AG10803 (cell line): ENCODE measurements at places on chromosomes 7 and 10.
A peak's percentile ranks its signal among the peaks of the same experiment; 100 is the strongest.

DNA sequence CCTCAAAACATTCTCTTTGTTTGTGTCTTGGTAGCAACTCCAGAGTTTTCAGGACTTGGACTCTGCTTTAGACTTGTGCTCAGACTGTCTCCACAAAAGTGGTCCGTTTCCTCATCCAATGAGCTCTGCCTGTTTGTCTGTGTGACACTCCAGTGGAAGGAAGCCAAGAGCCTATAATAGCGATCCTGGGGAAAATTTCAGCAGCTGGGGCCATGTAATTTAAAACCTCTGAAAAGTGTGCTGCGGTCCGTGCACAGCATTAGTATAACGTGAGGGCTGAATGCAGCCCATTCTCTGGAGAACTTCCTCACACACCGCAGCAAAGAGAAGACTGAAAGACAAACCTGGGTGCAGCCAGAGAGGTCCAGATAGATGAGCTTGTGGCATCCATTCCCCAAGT, at the start of gene LRRC17:
Gene LRRC17, plus strand, starts transcription at position 259 of the 400 bp plus-strand sequence. CDS start 20,914 bp downstream, outside the sequence.
- peak; percentile 55 for DNase-seq

- DNase-seq = no peak
These were observed 37.9 kb upstream of the DNAJB12 start for GRCh38 chr10:72392571-72392970.

GRCh38 chr7:130865408-130866236, 131.6 kb upstream of the KLF14 start:
- DNase-seq = no peak

- DNase-seq = no peak
These were observed 19.4 kb downstream of the KAZALD1 start for GRCh38 chr10:101080933-101081931.

GRCh38 chr10:108039821-108040584, 875.5 kb upstream of the SORCS1 start:
- no peak for DNase-seq

DNA sequence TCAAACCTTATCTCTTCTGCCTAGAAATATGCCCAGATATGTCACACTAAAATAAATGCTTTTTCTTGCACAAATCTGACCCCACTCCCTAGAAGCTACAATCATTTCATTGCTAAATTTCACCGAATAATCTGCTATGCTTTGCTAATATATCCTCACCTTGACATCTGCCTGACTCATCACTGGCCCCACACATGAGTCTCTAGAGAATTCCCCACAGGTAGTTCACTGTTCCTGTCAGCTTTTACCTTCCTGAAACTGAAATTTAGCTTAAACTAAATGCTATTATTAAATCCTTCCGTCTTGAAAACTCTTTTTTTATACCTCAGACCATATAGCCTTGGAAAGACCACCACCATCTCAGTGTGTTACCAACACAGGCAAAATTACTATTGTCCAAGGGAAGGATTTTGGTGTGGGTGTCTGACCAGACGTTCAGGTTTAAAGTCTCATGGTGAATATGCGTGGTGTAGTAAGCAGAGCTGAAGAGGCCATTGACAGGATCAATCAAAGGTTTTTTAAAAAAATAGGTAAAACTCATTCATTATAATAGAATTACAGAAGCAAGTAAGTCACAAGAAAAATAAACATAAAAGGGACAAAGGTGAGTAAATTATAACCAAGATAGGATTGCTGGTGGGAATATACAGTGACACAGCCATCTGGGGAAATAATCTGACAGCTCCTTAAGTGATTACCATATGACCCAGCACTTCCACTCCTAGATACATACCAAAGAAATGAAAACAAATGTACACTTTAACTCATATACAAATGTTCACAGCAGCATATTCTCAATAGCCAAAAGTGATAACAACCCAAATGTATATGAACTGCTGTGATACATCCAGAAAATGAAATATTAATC, 173.5 kb downstream of the KMT2E start:
- no peak for DNase-seq

DNA sequence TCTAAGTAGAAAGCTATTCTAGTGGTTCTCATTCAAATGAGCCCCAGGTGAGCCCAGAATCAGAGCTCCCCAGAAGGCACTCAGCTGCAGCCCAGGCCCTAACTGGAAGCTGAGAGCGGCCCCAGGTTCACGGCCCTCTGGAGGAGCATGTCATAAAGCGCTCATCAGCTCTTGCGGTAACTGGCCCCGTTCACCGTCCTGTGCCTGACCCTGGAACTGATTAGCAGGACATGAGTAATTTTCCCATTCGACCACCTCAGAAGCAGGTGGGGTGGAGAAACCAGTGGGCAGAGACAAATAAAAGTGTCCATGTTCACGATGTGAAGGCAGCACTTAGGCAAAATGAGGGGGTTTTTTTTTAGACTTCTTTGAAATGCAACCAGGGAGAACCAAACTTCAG, 136.1 kb upstream of the LYZL2 start:
- no peak for DNase-seq

GRCh38 chr7:155816996-155817395, 4.7 kb upstream of the SHH start:
- no peak for DNase-seq

- DNase-seq = no peak
These were observed 592.4 kb upstream of the IGFBP3 start for GRCh38 chr7:46513447-46513848.

- no peak for DNase-seq
These were observed 33.0 kb downstream of the TPST1 start for GRCh38 chr7:66237906-66238772.

GRCh38 chr10:103038570-103038969, 120.5 kb downstream of the CNNM2 start:
- DNase-seq = no peak

DNA sequence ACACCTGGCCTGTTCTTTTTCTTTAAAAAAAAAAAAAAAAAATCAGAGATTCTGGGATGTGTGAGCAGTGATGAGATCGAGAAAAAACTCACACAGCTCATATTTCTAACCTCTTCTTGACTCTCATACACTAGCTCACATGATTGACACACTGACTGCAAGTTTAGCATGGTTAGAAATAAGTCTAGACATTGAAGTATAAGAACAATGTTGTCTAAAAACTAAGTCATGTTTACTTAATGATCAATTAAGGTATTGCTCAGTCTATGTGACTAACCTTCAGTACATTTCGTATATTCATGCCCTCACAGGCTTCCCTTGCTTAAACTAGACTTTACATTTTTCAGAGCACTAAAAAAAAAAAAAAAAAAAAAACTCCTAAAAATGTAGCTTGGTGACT, 775.1 kb downstream of the GATA3 start:
- DNase-seq = no peak

- peak; percentile 36 for DNase-seq
These were observed 24.4 kb downstream of the C10orf90 start for GRCh38 chr10:126646110-126646509.

- DNase-seq = no peak
These were observed 163.8 kb downstream of the INHBA start for GRCh38 chr7:41538810-41539724.

GRCh38 chr10:49103761-49104160, 11.6 kb downstream of the VSTM4 start:
- DNase-seq = no peak

DNA sequence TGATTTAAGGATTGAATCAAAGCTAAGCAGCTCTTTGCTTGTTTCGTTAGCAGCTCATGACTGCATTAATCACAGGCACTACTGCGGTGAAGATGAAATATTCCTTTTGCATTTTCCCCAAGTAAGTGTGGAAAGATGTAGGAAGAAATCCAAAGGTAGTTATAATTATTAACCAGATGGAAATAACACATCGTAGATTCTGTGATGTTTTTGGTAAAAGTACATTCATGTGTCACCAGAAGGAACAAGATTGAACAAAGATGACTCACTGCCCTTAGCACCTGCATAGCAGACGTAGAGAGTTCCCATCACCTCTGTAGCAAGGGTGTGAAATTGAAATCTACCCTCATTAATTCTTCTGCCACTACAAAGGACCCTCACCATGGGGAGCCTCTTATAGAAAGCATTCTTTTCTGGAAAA, 37.1 kb downstream of the SMURF1 start:
- peak; percentile 63 for DNase-seq

DNA sequence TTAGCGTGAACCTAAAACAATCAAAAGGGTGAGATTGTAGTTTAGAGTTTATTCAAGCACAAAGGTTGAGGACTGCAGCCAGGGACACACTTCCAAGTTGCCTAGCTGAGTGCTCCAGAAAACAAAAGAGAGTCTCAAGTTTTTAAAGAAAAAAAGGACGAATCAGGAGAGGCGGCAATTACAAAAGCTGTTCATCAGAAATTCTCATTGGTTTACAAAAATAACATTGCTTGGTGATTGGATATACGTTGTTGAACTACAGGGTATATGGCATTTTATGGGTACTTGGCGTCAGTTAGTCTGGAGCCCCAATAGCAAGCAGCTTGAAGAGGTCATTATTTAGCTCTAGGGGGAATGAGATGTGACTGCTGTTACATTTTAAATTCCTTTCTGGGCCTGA, 11.5 kb downstream of the ZNF438 start:
- no peak for DNase-seq

DNA sequence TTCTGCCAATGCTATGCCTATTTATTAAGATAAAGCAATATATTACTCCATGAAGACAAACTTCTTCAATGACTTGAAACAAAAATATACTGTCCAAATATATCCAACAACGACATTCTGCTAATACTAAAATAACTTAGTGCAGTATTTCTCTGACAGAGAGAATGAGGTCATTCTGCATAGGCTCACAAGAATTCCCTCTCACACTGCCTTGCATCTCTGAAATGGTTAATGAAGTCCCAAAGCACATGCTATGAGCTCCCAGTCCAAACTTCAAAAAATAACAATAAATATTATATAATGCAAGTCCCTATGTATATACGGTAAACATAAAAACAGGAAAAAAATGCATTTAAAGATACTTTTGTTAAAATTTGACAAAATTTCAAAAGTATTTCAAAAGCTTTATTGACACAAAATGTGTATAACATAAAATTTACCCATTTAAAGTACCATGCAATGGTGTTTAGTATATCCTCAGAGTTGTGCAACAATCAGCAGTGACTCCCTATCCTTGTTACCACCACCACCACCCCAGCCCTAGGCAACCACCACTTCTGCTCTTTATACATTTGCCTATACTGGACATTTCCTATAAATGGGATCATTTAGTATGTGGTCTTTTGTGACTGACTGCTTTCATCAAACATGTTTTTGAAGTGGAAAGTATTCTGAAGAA, 27.6 kb downstream of the CHCHD3 start:
- DNase-seq = peak; percentile 5

DNA sequence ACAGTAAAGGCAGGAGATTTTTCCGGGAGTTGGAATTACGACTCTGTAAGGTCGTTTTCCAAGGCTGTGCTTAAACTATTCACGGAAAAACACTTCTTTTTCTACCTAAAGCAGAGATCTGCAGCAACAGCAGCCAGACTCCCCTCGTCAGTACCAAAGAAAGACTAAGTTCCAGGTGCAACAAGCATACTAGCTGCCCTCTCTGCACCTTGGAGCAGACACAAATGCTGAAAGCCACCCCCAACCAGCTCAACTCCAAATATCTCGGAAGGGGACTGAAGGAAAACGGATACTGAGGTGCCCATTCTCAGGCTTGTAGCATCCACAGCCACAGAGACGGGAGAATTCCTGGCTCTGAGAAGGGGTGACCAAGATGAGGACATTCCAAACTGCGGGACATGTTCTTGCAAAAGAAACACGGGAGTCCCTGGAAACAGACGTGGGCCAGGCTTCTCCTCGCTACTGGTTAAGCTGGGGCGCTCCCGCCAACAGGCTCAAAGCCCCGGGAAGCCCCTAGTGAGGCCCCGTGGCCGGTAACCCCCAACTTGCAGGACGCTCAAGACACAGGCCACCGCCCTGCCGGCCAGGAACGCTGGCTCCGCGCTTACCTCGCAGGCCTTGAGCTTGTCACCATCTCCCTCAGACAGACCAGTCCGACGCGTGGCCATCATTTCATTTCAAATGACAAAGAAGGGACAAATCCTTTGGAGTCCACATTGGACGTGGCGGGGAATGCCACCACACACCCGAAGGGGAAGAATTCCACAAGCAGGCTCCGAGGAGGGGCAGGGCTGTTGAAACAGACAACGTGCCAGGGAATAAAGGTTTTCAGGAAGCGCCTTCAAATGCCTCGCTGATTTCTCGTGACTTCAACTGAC, 2.2 kb downstream of the ARHGAP21 start:
- peak; percentile 28 for DNase-seq

- peak; percentile 17 for DNase-seq
These were observed 765.6 kb upstream of the GHITM start for GRCh38 chr10:83373671-83374070.

GRCh38 chr7:140656548-140657515, 15.9 kb upstream of the ADCK2 start:
- peak; percentile 69 for DNase-seq

DNA sequence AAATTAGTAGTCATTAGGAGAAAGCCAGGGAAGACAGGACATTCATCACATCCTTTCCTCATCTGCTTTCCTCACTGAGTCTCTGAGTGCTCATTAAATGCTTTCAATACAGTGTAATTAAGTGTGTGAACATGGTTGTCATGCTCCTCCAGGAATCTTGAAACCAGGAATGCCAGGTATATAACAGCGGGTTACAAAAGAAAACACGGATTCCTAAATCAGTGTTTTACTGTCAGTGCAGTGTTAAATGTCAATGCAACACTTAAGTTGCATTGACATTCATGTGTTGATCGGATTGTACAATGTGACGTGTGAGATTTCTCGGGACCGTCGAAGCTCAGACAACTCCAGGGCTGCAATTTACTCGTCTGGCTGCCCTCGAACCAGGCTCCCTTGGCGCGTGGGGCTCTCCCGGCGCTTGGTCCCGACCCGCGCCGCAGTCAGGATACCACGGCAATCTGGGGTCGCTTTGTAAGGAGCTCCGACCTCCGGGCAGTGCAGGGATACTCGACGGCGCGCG, 455 bp upstream of the SPAG6 start:
- DNase-seq = no peak

GRCh38 chr7:194252-195009, 2.1 kb downstream of the FAM20C start:
- peak; percentile 41 for DNase-seq

GRCh38 chr7:127798769-127799372, 146.9 kb downstream of the SND1 start:
- DNase-seq = no peak

GRCh38 chr10:2968401-2969058, 98.8 kb upstream of the PFKP start:
- peak; percentile 77 for DNase-seq

DNA sequence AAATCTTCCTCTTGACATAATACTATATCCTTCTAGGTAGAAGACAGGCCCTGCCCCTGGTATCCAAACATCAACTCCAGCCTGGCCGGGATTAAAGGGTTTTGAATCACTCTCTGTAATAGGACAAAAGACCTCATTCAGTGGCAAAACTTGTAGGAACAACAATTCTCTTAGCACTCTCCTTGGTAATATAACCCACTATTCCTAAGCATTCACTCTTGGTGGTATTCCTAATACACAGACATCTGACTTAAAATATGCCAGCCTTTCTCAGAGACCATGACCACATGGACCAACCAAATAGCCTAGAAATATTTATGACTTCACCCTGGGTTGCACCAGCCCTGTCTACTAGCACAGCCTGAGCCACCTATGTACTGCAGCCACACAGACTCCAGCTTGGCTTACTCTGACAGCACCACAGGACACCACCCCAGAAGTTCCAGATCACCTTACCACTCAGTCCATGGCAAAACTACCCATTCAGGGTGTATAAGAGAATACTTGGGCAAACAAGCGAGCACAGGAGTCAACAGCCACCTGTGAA, 244.9 kb upstream of the NEBL start:
- DNase-seq = no peak

- no peak for DNase-seq
These were observed 315.1 kb downstream of the TNS3 start for GRCh38 chr7:47266799-47267198.
